ENCODE measurements at places on chromosomes 3 and 15.
A peak's percentile ranks its signal among the peaks of the same experiment; 100 is the strongest.

GRCh38 chr15:25408929-25409328 is 29.9 kb downstream of the UBE3A start:
- H3K4me1 ChIP-seq, result peaks cover 48% of the 10 kb centered on the region
- no peak for DNase-seq
- no peaks in the 10 kb centered on the region for H3K27me3 ChIP-seq
- no peak overlapping the region for H3K4me3 ChIP-seq
- peaks cover 4% of the 10 kb centered on the region for H3K36me3 ChIP-seq

DNA sequence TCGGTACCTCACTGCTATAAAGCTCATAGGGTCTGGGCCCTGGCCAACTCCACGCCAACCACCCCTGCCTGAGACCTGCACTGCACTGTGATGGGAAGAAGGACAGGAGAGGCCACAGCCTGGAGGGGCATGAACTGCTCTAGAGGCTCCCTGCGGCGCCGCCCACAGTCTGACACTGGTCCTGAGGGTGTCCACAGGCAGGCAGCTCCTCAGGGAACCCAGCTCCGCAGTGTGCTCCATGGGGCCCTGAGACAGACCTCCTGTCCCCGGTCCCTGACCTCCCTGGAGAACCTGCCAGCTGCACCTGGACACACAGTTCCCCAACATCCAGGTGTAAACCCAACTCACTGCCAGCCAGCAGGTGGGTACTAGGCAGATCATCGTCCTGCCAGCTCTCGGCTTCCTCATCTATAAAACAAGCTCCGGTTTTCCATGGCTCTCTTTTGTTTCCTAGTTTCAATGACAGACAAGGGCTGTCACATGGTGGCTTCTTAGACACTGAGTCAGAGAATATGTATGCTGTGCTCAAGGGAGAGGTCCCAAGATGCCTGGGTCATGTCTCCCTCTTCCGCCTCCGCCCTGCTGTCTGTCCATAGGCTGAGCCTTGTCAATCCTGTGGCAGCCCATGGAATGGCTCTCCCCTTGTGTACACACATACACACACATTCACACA is 5.1 kb upstream of the HAPLN3 start:
- H3K36me3 ChIP-seq, result peaks cover 35% of the 10 kb centered on the region
- H3K27ac ChIP-seq, result peak overlapping the region; percentile 19
- DNase-seq, result no peak
- H3K4me3 ChIP-seq, result no peak overlapping the region
- H3K27me3 ChIP-seq, result no peaks in the 10 kb centered on the region

- H3K4me1 ChIP-seq, result no peaks in the 10 kb centered on the region
- H3K4me3 ChIP-seq, result no peak overlapping the region
- H3K36me3 ChIP-seq, result no peaks in the 10 kb centered on the region
- no peak overlapping the region for H3K27ac ChIP-seq
- H3K27me3 ChIP-seq, result no peaks in the 10 kb centered on the region
- no peak for DNase-seq
Measured at GRCh38 chr3:169623971-169624370, 39.5 kb downstream of the MECOM start.

DNA sequence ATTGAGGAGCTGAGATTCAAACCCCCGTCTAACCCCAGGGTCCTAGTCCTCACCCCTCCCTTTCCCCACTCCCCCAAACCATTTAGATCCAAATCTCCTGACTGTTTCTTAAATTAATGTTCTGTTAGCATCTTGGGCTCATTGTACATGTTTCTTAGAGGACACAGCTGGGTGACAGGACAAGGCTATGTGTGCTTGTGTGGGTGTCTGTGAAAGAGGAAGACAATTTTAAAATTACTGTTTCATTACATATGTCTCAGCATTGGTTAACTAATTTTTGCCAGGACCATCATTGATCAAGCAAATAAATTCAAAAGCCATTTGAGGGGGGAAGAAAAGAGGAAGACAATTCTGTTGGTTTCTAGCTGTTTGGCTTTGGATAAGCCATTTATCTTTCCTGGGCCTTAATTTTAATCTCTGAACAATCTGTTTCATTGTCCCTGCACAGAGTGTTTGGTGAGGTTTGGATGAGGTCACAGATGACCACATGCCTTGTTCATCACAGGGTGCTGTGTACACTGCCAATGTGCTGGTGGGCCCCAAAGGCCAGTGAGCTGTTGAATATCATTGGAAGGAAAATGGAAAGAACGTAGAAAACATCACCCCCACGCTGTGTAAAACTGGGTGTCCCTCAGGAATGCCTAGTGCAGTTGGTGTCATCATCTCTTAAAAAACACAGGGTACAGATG is 51.9 kb downstream of the RPLP1 start:
- DNase-seq, result peak; percentile 48
- H3K27ac ChIP-seq, result no peak overlapping the region
- no peaks in the 10 kb centered on the region for H3K27me3 ChIP-seq
- no peaks in the 10 kb centered on the region for H3K4me1 ChIP-seq
- no peak overlapping the region for H3K4me3 ChIP-seq

- DNase-seq, result no peak
- H3K4me1 ChIP-seq, result peaks cover 10% of the 10 kb centered on the region
- no peak overlapping the region for H3K27ac ChIP-seq
- no peak overlapping the region for H3K4me3 ChIP-seq
Measured at GRCh38 chr3:13112521-13113345, 39.5 kb upstream of the IQSEC1 start.

GRCh38 chr3:32082721-32083120 is 23.7 kb upstream of the GPD1L start:
- H3K27me3 ChIP-seq, result no peaks in the 10 kb centered on the region
- H3K4me1 ChIP-seq, result peaks cover 8% of the 10 kb centered on the region
- DNase-seq, result no peak
- no peak overlapping the region for H3K27ac ChIP-seq
- no peaks in the 10 kb centered on the region for H3K36me3 ChIP-seq
- H3K4me3 ChIP-seq, result no peak overlapping the region

DNA sequence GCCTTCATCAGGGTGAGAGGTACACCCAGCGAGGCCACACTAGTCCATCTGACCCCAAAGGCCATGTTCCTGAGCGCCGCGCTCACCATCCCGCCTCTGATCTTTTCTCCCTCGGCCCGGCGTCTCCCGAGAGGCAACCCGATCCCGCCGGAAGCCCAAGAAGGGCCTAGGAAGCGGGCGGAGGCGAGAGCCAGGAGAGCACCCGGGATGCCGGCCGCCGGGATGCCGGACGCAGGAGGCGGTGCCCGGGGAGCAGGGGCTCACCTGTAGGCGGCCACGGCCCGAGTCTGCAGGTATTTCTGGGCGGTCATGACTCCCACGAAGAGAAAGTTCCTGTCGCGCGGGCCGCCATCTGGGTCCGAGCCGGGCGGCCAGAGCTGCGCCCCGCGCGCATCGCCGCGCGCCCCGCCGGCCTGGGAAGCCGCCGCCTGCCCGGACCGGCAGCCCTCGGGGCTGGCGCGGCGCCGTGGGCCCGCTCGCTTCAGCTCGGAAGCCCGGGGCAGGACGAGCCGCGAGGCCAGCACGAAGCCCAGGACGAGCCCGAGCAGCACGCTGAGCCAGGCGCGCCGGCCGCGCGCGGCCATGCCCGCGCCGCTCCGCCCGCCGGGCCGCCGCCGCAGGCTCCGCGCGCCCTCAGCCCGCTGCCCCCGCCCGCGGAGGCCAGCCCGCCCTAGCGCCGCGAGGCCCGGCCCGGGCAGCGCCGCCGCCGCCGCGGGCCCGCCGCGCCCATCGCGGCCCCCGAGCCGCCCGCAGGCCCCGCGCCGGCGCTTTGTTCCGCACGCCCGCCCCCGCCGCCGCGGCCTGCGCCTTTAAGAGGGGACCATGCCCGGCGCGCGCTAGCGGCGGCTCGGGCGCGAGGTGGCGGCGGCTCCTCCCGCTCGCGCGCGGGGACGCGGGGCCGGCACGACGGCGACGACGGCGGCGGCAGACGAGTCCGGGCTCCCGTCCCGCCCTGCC is 697 bp downstream of the CHSY1 start:
- peaks cover 54% of the 10 kb centered on the region for H3K4me1 ChIP-seq
- no peak for DNase-seq
- H3K4me3 ChIP-seq, result peak overlapping the region; percentile 87
- peak overlapping the region; percentile 97 for H3K27ac ChIP-seq
- no peaks in the 10 kb centered on the region for H3K27me3 ChIP-seq

DNA sequence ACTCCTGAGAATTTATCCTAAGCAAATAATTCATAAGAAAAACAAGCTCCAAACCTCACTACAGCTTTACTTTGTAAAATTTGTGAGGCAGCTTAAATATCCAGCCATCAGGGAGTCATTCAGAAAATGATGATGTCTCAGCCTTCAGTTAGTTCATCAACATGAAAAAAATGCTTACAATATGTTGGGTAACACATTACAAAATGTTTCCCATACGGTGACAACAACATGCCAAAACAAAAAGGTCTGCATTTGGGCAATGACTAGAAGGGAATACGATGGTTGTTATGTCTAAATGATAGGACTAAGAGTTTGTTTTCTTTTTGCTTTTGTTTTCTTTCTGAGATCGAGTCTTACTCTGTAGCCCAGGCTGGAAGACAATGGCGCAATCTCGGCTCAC is 47.0 kb upstream of the CFAP161 start:
- peaks cover 2% of the 10 kb centered on the region for H3K27me3 ChIP-seq
- no peaks in the 10 kb centered on the region for H3K36me3 ChIP-seq
- no peaks in the 10 kb centered on the region for H3K4me1 ChIP-seq
- no peak overlapping the region for H3K27ac ChIP-seq
- H3K4me3 ChIP-seq, result no peak overlapping the region
- DNase-seq, result no peak

- H3K27ac ChIP-seq, result no peak overlapping the region
- DNase-seq, result no peak
- no peak overlapping the region for H3K4me3 ChIP-seq
Measured at GRCh38 chr3:72317491-72317890, 530.8 kb downstream of the SHQ1 start.

DNA sequence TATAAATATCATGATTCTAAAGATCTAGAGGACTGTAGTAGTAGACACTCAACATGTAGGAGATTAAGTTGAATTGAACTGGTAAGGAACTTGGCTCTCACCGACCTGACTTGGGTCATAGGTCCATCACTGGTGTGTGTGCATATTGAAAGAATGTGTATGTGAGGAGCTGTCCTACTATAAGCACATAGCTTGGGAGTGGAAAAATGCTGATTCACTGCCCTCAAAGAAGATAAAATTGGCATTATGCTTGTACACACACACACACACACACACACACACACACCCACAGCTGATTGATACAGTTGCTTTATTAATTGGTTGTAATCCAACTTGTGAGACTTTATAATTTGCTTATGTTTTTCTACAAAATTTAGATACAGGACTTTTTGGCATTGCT is 411.0 kb upstream of the NR2F2 start:
- DNase-seq, result no peak
- no peak overlapping the region for H3K27ac ChIP-seq
- H3K4me1 ChIP-seq, result no peaks in the 10 kb centered on the region

DNA sequence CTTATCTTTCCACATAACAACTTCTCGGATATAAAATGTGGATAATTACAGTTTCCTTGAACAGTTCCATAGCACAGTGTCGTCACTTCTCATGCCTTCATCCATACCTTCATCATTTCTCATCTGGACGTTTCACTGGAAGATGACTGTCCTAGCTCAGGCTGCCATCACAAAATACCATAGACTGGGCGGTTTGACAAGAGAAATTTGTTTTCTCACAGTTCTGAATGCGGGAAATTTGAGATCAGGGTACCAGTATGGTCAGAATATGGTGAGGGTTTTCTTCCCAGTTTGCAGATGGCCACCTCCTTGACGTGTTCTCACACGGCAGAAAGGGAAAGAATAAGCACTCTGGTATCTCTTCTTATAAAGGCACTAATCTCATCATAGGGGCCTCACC is 42.8 kb downstream of the TMEM108 start:
- no peaks in the 10 kb centered on the region for H3K27me3 ChIP-seq
- no peaks in the 10 kb centered on the region for H3K4me1 ChIP-seq
- no peaks in the 10 kb centered on the region for H3K36me3 ChIP-seq

DNA sequence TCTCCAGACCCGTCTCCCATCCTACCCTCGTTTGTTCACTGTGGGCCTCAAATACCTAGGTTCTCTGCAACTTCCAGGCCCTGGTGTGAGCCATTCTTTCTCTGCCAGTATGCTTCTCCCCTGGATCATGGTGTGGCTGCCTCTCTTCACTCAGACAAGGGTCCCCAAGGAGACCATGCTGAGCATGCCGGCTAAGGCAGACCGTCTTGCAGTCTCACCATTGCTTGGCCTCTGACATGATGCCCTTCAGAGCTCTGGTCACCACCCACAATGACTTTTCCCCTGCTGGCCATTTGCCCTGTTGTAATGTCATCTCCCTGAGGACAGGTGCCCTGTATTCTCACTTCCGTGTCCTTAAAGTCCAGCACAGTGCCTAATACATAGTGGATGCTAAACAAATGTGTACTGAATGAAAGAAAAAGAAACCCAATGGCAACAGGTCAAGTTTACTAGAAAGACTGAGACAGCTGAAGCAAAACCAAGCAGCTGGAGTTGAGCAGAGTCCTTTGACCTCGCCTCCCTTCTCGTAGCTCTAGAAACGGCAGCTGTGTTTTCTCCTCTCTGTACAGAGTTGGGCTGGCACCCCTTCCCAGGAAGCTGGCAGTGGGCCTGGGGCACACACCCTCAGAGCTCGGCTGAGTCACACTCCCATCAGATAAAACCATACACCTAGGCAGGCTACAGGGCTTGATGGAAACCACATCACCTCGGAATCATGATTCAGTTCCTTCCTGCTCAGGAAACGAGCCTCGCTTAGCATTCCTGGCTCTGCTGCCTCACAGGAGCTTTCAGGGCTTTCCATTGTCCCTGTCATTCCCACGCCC is 8.6 kb downstream of the TLR9 start:
- H3K27me3 ChIP-seq, result no peaks in the 10 kb centered on the region
- H3K4me1 ChIP-seq, result peaks cover 51% of the 10 kb centered on the region
- peak; percentile 86 for DNase-seq
- H3K27ac ChIP-seq, result peak overlapping the region; percentile 83

GRCh38 chr3:45590256-45590655 is 4.3 kb upstream of the LIMD1 start:
- H3K4me3 ChIP-seq, result no peak overlapping the region
- H3K27ac ChIP-seq, result no peak overlapping the region
- peaks cover 22% of the 10 kb centered on the region for H3K4me1 ChIP-seq
- DNase-seq, result no peak
- no peaks in the 10 kb centered on the region for H3K36me3 ChIP-seq

- H3K36me3 ChIP-seq, result no peaks in the 10 kb centered on the region
- H3K27me3 ChIP-seq, result no peaks in the 10 kb centered on the region
- H3K27ac ChIP-seq, result no peak overlapping the region
- no peak for DNase-seq
Measured at GRCh38 chr3:29152379-29152778, 128.5 kb upstream of the RBMS3 start.

GRCh38 chr3:72516361-72516760 is 331.9 kb downstream of the SHQ1 start:
- H3K27me3 ChIP-seq, result no peaks in the 10 kb centered on the region
- DNase-seq, result no peak
- H3K27ac ChIP-seq, result no peak overlapping the region
- no peaks in the 10 kb centered on the region for H3K4me1 ChIP-seq
- no peaks in the 10 kb centered on the region for H3K36me3 ChIP-seq

GRCh38 chr15:39834256-39834655 is 51.6 kb upstream of the FSIP1 start:
- peaks cover 3% of the 10 kb centered on the region for H3K4me1 ChIP-seq
- H3K36me3 ChIP-seq, result no peaks in the 10 kb centered on the region
- no peak overlapping the region for H3K4me3 ChIP-seq
- no peak for DNase-seq

Measured in suprapubic skin (tissue), 4 donors.